ENCODE measurements at places on chromosomes 4 and X. TPM values are rescaled to one million over a fixed set of nuclear protein-coding genes. Genes with fewer than 3 reads are reported as not detected.

RFC1 gene
- 30.4 TPM for total RNA-seq

SPANXC gene
- not detected for total RNA-seq

DNA sequence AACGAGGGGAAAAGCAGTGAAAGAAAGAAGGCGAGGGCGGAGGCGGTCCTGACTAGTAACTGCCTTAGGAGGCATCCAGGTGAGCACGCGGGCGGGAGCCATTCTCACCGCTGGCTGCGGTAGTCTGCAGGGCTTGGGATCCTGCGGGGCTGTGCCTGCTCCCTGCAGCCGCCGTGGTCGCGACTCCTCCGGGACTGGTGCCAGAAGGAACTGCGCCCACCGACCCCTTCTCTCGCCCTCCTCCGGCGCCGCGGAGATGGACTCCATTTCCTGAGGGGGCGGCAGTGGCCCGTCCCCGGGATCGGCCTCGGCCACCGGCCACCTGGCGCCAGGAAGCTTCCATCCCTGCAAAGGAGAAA is 543 bp downstream of the NFXL1 start:
- H3K4me3 ChIP-seq: peak overlapping the region; percentile 93
- no peaks in the 10 kb centered on the region for H3K27me3 ChIP-seq
- peaks cover 7% of the 10 kb centered on the region for H3K36me3 ChIP-seq
- DNase-seq: no peak
- peak overlapping the region; percentile 86 for H3K27ac ChIP-seq
- peaks cover 20% of the 10 kb centered on the region for H3K4me1 ChIP-seq

DNA sequence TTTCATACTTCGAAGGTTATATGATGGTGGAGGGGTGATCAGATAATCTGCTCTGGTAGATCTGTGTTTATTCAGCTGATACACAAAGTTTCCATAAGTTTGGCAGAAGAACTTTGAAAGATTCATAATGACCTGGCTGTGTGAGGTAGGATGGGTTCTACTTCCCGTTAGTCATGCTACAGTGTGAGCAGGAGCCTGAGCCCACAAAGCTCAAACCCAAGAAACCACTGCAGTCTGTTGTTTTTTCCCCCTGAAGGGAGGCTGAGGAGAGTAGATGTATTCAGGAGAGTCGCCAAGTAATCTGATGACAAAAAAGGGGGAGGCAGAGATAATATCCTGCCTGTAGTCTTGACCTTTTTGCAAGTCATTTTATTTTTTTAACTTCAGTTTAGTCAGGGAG is 52.8 kb upstream of the PPP3CA start:
- no peaks in the 10 kb centered on the region for H3K27me3 ChIP-seq
- H3K4me1 ChIP-seq: no peaks in the 10 kb centered on the region

GRCh38 chr4:143346206-143346605 is 9.5 kb downstream of the GAB1 start:
- no peaks in the 10 kb centered on the region for H3K27me3 ChIP-seq
- H3K36me3 ChIP-seq: no peaks in the 10 kb centered on the region
- no peak overlapping the region for H3K27ac ChIP-seq
- H3K4me3 ChIP-seq: peak overlapping the region; percentile 20
- H3K4me1 ChIP-seq: peaks cover 33% of the 10 kb centered on the region
- DNase-seq: no peak

- no peak overlapping the region for H3K27ac ChIP-seq
- H3K4me1 ChIP-seq: no peaks in the 10 kb centered on the region
- no peak overlapping the region for H3K4me3 ChIP-seq
- no peaks in the 10 kb centered on the region for H3K36me3 ChIP-seq
Measured at GRCh38 chrX:24020306-24020876, 6.6 kb downstream of the KLHL15 start.

DNA sequence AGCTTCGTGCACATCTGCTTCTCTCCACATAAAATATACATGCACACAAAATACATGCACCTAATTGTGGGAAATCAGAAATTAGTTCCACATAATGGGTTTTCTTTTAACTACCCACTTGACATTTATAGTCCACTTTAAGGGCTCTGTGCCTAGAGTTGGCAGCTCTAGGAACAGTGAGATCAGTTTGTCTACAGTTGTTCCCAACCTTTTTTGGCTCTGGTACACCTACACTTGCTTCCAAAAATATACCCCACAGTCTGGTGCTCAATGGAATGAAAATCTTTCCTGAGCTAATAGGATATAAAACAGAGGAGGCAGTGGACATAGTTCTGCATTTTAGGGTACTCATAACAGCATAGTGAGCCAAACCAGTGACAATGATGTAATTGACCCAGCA is 36.1 kb downstream of the HDAC8 start:
- H3K4me1 ChIP-seq: no peaks in the 10 kb centered on the region
- no peak for DNase-seq
- no peak overlapping the region for H3K4me3 ChIP-seq
